ENCODE measurements at places on chromosomes 7 and 10. TPM values are rescaled to one million over a fixed set of nuclear protein-coding genes. Genes with fewer than 3 reads are reported as not detected.

The HOXA4 gene
- total RNA-seq = not detected

The NOBOX gene
- total RNA-seq = not detected

The GHRHR gene
- not detected for total RNA-seq

The PBLD gene
- 9.9 TPM for total RNA-seq

The H2BK1 gene
- total RNA-seq = not detected

The NANOS1 gene
- total RNA-seq = 1.5 TPM

The MYL7 gene
- total RNA-seq = not detected

The ST8SIA6 gene
- total RNA-seq = not detected

The VWC2 gene
- not detected for total RNA-seq

The FFAR4 gene
- not detected for total RNA-seq

The UNCX gene
- 0.12 TPM for total RNA-seq

The KAZALD1 gene
- 9.7 TPM for total RNA-seq

The PIK3AP1 gene
- total RNA-seq = not detected

The HABP2 gene
- total RNA-seq = not detected

The ACTL6B gene
- not detected for total RNA-seq

The TLL2 gene
- under 0.01 TPM for total RNA-seq

The CCDC146 gene
- total RNA-seq = 2.2 TPM

The GRM3 gene
- total RNA-seq = not detected

The ABCB1 gene
- 0.12 TPM for total RNA-seq

The PRSS1 gene
- not detected for total RNA-seq

The ZC3HAV1L gene
- 20.3 TPM for total RNA-seq

The TEX36 gene
- 0.32 TPM for total RNA-seq

The PHKG1 gene
- total RNA-seq = 3.8 TPM

The GIMAP7 gene
- not detected for total RNA-seq

The LZTS2 gene
- 130 TPM for total RNA-seq

The ITPRID1 gene
- not detected for total RNA-seq

The CARD11 gene
- total RNA-seq = not detected

The CYP3A4 gene
- total RNA-seq = not detected

The ZNF655 gene
- 77.0 TPM for total RNA-seq

The GPR15LG gene
- not detected for total RNA-seq

The SLC26A5 gene
- total RNA-seq = not detected

The PPP1R9A gene
- total RNA-seq = 1.6 TPM

The SFTPA1 gene
- not detected for total RNA-seq

The KLF14 gene
- total RNA-seq = 0.12 TPM

The MARVELD1 gene
- 68.2 TPM for total RNA-seq

The ZNF32 gene
- total RNA-seq = 33.3 TPM

The NME8 gene
- total RNA-seq = not detected

The CFAP70 gene
- 1.3 TPM for total RNA-seq

The IL6 gene
- 20.2 TPM for total RNA-seq

The CTAGE8 gene
- total RNA-seq = 1.6 TPM
